ENCODE measurements at places on chromosomes 16 and 17.
A peak's percentile ranks its signal among the peaks of the same experiment; 100 is the strongest.

DNA sequence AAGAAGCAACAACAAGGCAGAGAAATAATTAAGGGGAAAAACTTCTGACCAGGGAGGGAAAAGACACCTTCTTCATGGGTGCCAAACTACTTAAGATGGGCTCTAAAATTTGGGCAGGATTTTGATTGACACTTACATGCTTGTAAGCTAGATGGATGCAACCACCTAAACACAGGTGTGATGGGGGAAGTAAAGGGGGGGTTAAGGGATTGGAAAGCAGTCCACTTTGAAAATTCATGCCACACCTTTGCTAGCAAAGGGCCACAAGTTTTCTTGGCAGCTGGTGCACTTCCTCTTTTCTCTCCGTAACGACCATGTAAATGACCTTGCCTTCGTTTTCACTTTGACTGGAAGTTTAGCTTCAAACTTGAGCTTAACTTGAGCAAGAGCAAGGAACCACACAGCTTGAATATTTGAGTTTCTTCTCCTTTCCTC, 14.3 kb upstream of the PRKAR1A start:
- no peak for DNase-seq

DNA sequence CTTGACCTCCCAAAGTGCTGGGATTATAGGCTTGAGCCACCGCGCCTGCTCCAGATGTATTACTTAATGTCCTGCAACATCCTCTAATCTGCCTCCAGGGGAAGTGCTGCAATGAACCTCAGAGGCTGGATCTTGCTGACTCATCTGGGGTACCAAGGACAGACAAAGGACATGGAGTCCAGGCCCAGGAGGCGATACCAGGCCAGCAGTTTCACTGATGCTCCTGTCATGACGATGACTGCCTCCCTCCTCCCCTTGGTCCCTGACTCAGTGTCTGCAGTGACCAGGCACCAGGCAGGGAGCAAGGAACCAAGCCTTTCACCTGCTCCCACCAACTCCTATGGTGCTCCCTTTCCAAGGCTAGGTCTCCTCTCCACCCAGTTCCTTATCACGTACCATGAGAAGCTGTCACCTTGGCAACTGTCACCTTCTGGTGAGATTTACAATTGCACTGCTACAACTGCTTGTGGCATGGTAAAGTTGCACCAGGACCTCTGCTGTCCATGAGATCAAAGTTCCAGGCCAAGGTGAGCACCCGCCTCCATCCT, 21.6 kb upstream of the PHOSPHO1 start:
- no peak for DNase-seq

DNA sequence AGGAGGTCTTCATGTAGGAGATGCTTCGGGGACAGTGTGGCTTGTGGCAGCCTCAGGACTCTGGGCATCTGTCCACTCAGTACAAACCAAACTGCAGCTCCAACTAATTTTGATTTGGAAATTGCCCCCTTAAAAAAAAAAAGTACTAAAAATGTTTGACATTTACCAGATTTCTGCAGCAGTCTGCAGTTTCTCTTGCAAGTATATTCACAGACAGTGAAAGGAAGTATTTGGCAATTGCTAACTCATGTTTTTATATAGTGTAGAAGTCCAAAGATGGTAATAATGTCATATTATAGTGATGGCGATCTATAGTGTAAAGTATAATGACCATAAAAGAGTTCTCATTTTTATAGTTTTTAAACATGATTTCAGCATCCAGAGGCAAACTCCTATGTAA, 218.6 kb downstream of the PRKCA start:
- DNase-seq: no peak

- DNase-seq: no peak
Measured at GRCh38 chr16:52676959-52677358, 130.0 kb upstream of the TOX3 start.

GRCh38 chr17:788551-788950, 6.4 kb downstream of the MRM3 start:
- DNase-seq: no peak

- DNase-seq: no peak
Measured at GRCh38 chr17:80826955-80827645, 164.5 kb upstream of the CHMP6 start.

DNA sequence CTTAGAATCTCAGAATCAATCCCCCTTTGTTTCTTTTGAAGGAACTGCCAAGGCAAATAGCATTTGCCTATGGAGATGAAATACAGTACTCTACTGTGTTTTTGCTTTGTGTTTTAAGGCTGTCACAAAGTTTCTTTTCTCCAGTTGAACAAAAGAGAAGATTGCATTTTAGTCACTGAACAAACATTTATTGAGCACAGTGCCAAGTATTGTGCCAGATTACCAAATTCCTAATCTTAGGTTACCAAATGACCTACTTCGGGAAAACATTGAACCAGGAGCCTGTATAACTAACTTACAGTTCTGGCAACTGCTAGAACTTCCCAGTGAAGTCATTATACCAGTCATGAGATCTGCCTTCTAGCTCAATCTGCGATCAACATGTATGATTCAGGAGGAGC, 3.0 kb upstream of the UBB start:
- no peak for DNase-seq

GRCh38 chr16:16017812-16018211, 68.4 kb downstream of the ABCC1 start:
- DNase-seq: no peak

- DNase-seq: no peak
Measured at GRCh38 chr17:17001076-17001777, 29.3 kb upstream of the TNFRSF13B start.

- DNase-seq: peak; percentile 32
Measured at GRCh38 chr17:56833057-56833808, 487 bp downstream of the C17orf67 start.

DNA sequence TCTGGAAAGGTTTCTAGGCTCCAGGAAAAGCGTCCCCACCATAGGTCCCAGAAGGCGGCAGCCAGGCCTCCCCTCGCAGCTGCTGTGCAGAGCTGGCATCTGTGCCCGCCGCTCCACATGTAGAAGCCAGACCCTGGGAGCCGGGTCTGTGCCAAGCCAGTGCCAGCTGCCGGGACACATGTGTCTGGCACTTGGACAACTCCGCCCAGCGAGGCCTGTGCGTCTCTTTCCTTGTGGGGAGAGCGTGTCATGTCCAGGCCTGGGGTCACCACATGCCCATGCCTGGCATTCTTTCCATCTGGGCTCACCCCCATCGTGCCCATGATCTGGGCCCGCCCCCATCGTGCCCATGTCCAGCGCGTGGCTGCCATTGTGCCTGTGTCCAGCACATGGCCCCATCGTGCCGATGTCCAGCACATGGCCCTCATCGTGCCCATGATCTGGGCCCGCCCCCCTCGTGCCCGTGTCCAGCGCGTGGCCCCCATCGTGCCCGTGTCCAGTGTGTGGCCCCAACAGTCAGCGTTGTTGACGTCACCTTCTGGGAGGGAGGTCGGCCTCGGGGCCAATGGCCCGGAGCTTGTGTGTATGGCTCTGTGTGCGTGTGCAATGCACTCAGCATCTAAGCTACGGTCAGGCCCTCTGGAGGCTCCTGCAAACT, 13.3 kb upstream of the ACSF3 start:
- DNase-seq: no peak

DNA sequence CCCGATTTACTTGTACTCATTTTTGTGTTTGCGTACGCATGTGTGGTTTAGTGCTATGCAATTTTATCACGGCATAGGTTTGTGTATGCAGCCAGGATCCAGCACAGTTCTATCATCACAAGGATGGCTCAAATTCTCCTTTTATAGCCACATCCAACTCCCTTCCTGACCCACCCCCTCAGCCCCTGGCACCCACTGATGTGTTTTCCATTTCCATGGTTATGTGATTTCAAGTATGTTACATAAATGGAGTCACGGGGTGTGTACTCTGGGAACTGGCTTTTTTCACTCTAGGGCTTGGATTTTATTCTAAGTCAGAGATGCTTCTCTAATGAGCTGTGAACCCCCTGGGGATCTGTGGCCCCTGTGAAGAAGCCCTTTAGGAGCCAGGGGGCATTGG, 16.8 kb downstream of the IL4R start:
- DNase-seq: no peak

DNA sequence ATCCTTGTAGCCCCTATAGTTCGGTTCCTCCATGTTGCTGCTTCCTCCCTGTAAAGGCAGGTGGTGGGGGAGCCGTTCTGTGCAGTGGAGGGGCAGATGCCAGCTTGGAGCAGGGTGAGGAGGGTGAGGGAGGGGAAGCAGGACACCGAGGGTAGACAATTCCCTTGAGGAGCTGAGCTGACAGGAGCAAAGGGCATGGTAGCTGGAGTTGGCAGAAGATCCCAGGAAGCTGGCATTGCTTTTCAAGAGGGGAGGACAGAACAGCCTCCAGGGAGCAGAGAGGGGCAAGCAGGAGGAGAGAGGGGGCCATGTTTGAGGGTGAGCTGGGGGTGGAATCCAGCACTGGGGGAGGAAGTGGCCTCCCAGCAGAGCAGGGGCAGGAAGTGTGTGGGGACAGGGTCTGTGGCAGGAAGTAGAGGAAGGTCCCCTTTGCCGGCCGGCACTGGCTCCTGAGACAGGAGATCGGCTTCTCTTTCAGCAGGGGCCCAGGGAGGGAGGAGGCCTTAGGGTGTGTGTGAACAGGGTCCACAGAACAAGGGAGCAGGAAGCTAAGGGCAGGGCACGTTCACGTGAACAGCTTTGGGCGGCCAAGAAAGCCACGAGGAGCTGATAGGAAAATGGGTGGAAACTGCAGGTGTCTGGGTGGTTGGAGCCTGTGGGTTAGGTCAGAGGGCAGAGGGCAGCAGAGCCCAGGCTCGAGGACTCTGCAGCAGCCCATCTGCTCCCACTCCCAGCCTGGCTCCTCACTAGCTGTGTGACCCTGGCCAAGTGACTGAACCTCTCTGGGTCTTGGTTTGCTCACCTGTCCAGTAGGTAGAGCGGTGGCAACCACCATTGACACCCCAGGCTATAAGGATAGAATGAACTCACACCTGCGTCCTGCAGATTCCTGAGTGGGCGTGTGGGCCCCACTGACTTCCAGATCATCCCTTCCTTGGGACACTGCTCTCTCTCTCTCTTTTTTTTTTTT, 17.5 kb upstream of the SPNS2 start:
- no peak for DNase-seq

DNA sequence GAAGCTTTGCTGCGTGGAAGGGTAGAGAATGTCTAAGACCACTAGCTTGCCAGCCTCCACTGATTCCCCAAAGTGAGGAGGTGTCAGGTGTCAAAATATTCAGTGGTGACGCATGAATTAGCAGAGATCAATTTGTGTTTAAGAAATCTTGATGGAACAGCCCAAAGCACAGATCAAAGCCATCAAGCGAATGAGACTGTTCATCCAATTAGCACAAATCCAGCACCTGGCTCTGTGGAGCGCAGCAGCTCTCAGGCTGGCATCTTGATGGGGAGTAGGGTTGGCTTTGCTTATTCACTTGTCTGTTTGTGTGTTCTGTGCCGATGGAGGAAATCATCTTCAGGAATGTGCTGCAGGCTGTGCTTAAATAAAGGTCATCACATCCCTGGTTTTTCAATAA, 456.8 kb upstream of the CCL2 start:
- DNase-seq: no peak

GRCh38 chr17:51365090-51365489, 104.7 kb downstream of the UTP18 start:
- no peak for DNase-seq

GRCh38 chr17:63832014-63832413, 4.6 kb upstream of the FTSJ3 start:
- no peak for DNase-seq

DNA sequence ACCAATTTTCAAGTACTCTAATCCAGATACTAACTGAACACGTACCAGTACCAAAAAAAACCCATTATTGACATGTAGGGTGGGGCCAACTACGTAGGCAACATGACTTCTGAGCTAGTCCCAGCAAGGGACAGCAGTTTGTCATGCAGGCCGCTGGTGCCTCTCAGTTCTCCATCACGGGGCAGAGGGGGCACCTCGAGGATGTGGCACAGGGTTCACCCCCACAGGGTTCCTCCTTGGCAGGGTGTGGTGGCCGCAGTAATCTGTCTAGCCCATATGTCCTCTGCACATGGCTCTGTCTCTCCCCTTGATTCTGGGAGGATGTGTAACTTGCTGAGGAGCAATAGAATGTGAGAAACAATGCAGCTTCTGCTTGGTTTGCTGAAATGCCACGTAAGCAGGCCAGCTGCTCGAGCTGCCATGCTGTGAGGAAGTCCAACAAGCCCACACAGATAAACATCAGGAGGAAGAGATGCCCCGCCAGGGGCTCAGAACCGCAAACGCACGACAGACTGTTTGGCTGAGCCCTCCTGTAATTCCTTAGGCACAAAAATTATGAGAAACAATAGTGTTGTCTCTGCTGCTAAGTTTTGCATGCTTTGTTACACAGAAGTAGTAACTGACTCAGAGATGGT, 62.4 kb downstream of the NT5M start:
- no peak for DNase-seq

GRCh38 chr17:43562679-43563599, 16.8 kb upstream of the ETV4 start:
- DNase-seq: no peak

- no peak for DNase-seq
Measured at GRCh38 chr17:72527789-72528188, 407.0 kb downstream of the SOX9 start.
